Globus pallidus (tissue), 1 donor: ENCODE measurements at places on chromosomes 12 and 14.

- DNase-seq, result no peak
Measured at GRCh38 chr12:2561367-2561766, 233.4 kb upstream of the FKBP4 start.

DNA sequence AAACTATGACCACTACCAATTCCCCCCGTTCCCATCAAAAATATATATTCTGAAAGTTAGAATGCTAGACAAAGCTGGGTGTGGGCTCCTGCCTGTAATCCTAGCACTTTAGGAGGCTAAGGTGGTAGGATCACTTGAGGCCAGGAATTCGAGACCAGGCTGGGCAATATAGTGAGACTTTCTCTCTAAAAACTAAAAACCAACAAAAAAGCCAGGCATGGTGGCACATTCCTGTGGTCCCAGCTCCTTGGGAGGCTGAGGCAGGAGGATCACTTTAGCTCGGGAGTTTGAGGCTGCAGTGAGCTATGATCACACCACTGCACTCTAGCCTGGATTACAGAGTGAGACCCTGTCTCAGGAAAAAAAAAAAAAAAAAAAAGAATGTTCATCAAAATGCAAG is 48.8 kb upstream of the COL2A1 start:
- DNase-seq, result no peak

DNA sequence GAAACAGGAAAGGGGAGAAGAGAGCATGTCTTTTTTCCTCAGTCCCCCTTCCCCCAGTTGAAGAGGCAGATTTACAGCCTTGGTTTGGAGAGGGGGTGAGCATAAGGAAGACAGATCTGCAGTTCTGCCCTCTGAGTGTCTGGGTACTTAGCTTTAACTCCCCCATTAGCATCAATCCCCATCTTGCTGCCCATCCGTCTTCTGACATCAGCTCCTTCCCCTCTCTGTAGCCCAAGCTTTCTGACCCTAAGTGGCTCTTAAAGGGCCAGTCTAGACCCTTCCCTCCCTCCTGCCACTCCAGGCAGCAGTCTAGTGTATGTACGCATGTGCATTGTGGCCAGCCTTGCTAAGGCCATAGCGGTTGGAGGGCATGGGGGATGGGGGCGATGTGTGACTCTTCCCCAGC is 7.3 kb downstream of the GPR84 start:
- DNase-seq, result no peak

DNA sequence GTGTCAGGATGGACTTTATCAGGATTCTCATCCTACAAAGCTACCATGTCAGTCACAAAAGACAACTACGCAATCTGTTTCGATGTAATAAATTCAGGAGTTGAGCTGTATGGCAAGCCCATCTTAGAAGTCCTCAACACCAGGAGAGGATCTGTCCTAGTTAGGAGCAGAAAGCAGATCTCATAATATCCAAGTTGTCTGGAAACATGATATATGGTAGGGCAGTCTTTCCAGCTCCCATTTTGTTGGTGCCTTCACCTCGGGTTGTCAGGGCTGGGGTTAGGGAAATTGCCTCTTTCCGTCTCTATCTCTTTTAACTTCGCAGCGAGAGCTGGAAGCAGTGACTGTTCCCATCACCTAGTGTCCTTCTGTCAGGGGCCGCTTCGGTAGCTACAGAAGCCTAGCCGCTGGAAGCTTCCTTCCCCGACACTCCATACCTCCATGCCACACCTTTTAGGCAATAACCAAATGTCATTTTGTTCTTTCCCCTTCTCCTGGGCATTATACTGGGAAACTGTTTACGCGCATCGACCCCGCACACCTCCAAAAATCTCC is 1.4 kb downstream of the NIN start:
- DNase-seq, result no peak

DNA sequence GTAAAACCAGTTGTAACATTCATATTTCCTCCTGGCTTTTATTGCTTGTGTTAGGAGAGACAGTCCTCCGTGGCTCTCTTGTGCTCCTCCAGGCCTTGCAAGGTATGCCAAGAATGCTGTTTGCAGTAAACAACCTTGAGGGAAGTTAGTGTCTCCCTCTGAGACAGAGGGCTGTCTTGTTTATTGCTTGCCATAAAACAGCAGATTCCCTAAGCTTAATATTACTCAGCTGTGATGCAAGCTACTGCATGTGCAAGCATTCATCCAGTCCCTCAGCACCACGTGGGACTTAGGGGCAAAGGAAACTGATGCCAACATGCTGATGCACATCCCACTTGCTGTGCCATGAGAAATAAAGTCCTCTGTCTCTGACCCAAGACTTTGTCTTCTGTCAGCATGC is 6.6 kb downstream of the POMT2 start:
- peak; percentile 82 for DNase-seq
